ENCODE measurements at places on chromosomes 4 and X.

GRCh38 chr4:16505726-16506125 is 279.5 kb upstream of the TAPT1 start:
- no peak for DNase-seq

- no peak for DNase-seq
These were observed 185.9 kb downstream of the SHROOM3 start for GRCh38 chr4:76620723-76621468.

GRCh38 chrX:24242649-24243175 is 71.2 kb downstream of the SUPT20HL2 start:
- DNase-seq = no peak

- no peak for DNase-seq
These were observed 67.7 kb downstream of the RHOH start for GRCh38 chr4:40264497-40264896.

DNA sequence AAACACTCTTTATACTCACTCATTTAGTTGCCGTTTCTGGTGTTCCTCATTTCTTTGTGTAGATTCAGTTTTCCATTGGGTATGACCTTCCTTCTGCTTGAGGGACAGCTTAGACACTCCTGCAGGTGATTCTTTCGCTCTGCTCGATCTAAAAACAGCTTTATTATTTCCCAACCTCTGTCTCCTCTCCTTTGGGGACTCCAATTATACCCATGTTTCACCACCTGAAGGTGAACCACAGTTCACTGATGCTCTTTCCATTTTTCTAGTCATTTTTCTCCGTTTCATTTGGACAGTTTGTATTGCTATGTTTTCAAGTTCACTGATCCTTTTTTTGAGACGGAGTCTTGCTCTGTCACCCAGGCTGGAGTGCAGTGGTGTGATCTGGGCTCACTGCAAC is 4.6 kb upstream of the FGFRL1 start:
- DNase-seq = no peak

GRCh38 chr4:164937576-164938270 is 39.7 kb downstream of the TRIM61 start:
- no peak for DNase-seq

DNA sequence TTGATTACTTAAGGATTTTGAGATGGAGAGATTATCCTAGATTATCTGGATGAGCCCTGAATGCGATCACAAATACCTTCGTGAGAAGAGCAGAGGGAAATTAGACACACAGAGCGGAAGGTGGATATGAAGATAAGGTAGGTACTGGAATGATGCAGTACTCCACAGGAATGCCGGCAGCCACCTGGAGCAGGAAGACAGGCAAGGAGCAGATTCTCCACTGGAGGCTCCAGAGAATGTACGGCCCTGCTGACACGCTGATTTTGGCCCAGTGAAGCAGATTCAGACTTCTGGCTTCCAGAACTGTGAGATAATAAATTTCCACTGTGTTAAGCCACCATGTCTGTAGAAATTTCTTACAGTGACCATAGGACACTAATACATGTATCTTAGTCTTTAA is 79.4 kb upstream of the PITX2 start:
- DNase-seq = no peak

DNA sequence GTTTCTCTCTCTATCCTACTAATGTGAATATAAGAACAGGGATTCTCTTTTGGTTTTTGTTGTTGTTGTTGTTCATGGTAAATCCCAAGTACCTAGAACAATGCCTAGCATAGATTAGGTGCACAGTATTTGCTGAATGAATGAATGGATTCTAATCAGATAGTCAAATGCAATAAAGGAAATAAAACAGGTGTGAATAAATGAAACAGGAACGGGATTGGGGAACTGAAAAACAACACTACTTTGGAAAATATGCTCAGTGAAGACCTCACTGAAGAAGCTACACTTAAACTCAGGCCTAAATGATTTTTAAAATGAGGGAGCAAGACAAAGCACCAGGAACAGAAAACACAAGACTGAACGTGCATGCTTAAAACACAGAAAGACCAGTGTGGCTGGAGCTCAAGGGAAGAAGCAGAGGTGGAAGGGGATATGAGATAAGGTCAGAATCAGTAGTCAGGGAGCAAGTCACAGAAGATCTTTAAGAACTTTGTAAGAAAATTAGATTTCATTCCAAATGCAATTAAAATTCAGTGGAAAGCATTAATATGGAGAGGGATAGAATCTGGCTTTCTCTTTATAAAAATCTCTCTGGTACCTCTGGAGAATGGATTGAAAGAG is 144.7 kb downstream of the ZAR1 start:
- no peak for DNase-seq

GRCh38 chr4:128653527-128654444 is 155.7 kb upstream of the JADE1 start:
- no peak for DNase-seq

- no peak for DNase-seq
These were observed 51.2 kb upstream of the RBMXL3 start for GRCh38 chrX:115138040-115138439.

GRCh38 chr4:87865960-87866598 is 33.3 kb downstream of the MEPE start:
- no peak for DNase-seq

DNA sequence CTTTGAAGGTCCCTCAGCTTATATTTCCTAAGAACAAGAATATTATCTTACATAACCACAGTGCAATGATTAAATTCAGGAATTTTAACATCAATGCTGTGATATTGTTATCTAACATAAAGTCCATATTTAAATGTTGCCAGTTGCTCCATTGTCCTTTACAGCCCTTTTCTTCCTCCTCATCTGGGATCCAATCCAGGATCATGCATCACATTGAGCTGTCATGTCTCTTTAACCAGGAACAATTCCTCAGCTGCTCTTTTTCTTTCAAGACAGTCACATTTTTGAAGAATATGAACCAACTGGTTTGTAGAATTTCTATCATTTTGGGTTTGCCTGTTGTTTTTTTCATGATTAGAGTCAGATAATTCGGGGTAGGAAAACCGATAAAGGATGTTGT is 12.0 kb downstream of the TMSB4X start:
- no peak for DNase-seq

DNA sequence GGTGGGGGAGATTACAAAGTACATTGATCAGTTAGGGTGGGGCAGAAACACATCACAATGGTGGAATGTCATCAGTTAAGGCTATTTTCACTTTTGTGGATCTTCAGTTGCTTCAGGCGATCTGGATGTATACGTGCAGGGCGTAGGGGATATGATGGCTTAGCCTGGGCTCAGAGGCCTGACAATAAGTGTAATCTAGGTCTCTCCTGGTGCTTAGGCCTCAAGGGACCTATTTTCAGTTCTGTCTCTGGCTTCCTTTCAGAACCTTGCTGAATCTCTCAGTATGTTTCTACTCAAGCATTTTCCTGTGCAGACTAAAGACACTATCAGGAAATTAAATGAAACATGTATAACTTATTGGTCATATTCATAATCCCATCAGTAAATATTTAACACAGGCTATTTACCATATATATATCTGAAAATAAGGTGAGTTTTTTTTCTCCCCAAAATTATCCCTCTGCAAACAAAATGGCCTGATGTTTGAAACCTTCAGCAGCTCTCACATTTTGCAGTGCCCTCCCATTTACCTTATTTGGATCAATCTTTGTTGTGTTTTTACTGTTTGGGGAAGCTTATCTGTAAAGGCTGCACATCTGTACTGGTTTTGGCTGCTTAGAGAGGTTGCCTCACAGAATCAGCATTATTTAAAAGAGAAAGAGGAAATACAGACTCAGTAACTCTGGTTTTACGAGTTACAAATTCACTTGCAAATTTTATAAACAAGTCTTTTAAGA is 2.3 kb upstream of the ZCCHC4 start:
- DNase-seq = no peak

DNA sequence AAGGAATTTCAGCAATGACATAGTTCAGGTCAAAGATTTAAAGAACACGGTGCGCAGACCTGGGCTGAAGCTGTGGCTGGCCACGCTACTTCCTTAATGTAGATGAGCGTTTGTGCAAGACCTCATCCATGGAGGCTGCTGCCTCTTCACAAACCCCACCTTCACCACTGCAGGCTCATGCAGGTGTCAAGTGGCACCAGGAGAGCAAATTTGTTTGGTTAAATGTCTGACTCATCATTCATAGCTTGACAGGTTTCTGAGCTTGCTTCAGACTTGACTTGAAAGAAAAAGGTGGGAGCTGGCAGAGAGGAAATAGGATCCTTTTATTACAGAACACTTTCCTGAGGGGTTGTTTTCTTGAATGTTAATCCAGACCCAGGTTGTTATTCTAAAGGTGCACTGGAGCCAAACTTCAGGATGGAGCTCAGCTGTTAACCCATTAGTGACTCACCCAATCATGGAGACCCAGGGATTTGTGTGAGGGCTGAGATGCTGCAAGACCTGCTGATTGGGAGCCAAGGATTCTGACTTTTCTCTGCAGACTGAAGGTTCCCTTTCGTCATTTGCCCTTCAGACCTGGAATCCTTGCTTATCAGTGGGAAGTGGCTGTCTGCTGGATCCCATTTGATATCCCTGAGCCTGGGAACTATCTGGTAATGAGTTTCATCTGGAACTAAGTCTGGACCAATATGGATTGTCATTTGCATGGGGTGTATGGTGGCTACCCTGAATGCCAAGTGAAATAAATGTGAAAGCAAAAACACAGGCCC is 315.3 kb downstream of the PTTG2 start:
- no peak for DNase-seq

DNA sequence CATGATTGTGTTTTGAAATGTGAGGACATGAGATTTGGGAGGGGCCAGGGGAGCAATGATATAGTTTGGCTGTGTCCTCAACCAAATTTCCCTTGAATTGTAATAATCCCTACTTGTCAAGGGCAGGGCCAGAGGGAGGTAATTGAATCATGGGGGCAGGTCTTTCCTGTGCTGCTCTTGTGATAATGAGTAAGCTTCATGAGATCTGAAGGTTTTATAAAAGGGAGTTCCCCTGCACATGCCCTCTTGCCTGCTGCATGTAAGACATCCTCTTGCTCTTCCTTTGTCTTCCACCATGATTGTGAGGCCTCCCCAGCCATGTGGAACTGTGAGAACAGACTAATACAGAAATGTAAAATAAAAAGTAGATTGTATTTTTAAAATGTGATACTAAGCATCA is 1294.9 kb downstream of the ADGRL3 start:
- DNase-seq = no peak

DNA sequence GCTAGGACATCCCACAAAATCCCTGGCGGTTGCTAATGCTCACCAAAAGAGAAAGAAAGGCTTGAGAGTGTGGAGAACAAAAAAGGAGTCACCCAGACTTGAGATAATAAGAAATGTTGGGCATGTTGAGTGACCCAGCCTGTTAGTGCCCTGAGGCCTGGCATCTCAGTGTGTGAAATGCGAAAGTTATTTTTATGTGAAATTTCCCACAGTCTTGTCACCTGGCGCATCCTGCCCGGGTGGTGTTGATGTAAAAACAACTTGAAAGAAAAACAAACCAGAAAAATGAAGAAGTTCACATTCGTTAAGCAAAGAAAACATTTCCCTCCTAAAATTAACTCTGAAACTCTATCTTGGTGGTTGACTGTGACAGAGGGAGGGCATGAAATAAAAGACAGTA is 495.2 kb downstream of the MID1IP1 start:
- no peak for DNase-seq

- DNase-seq = no peak
These were observed 20.4 kb upstream of the SEPSECS start for GRCh38 chr4:25180524-25181131.

GRCh38 chrX:119168104-119168503 is 40.5 kb upstream of the KIAA1210 start:
- DNase-seq = no peak

DNA sequence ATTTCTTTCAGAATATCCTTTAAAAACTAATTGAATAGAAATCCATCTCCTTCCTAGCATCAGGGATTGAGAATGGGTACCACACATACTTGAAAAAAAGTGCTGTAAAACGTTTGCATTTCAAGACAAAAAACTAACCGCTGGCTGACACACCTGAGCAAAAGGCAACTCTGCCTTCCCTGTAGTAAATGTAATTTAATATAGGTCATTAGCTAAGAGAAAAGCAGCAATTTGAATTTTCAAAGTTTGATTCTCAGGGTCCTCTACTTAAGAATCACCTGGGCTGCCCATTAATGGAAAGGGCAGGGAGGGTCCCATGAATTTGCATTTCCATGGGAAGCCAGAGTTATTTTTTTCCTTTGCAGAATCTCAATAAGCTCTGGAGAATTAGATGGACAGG is 40.5 kb upstream of the SPP1 start:
- DNase-seq = no peak

- DNase-seq = no peak
These were observed 1455.5 kb downstream of the TECRL start for GRCh38 chr4:62953752-62954151.

- no peak for DNase-seq
These were observed 23.1 kb downstream of the FGFR3 start for GRCh38 chr4:1815997-1816860.

- DNase-seq = no peak
These were observed 28.2 kb downstream of the NELFA start for GRCh38 chr4:1980561-1981041.

DNA sequence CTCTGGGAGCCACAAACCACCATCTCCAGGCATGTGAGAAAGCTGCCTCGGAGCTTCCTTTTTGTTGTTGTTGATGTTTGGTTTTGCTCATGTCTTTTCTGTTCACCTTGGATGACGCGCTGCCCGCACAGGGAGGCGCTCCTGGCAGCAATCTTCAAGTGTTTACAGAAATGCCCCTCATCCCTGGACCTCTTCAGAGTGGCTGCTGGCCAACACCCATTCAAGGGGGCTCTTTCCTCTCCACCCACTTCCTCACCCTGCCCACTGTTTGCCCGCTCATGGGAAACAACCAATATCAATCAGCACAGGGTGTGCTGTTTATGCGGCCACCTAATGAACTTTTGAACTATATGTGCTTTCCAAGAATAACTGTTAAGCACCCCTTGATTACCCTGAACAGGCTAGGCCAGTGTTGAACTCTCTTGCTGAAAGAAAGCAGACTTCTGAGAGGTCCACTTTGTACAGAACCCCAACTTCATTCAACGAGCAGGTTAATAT is 355.1 kb upstream of the CLNK start:
- DNase-seq = no peak

GRCh38 chr4:6024313-6024960 is 6.2 kb upstream of the C4orf50 start:
- DNase-seq = no peak

GRCh38 chr4:73585345-73585744 is 34.9 kb downstream of the RASSF6 start:
- no peak for DNase-seq

DNA sequence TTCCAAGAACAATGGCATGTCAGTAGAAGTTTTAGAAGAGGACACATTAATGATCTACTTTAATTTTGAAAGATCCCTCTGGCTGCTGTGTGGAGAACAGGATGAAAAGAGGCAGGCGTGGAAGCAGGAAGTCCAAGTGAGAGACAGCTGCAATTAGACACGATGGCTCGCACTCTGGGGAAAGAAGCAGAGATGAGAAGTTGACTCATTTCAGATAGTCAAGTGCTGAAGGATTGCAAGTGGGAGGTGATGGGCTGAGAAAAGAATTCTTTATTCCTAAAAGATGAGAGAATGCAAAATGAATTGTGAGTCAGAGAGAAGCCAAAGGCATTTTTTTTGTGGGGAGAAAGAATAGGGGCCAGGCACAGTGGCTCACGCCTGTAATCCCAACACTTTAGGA is 16.5 kb downstream of the RXFP1 start:
- DNase-seq = no peak

GRCh38 chrX:20506739-20507138 is 240.0 kb upstream of the RPS6KA3 start:
- no peak for DNase-seq

Data from stimulated activated CD8-positive, alpha-beta memory T cell treated with anti-CD3 and anti-CD28 coated beads, Interleukin-4, amount 100 ng/mL, for 4 hours (primary cell).